Stimulated activated CD4-positive, alpha-beta T cell treated with anti-CD3 and anti-CD28 coated beads, Interleukin-4, amount 100 ng/mL, for 24 hours (primary cell): ENCODE measurements at places on chromosomes 6 and 20.

DNA sequence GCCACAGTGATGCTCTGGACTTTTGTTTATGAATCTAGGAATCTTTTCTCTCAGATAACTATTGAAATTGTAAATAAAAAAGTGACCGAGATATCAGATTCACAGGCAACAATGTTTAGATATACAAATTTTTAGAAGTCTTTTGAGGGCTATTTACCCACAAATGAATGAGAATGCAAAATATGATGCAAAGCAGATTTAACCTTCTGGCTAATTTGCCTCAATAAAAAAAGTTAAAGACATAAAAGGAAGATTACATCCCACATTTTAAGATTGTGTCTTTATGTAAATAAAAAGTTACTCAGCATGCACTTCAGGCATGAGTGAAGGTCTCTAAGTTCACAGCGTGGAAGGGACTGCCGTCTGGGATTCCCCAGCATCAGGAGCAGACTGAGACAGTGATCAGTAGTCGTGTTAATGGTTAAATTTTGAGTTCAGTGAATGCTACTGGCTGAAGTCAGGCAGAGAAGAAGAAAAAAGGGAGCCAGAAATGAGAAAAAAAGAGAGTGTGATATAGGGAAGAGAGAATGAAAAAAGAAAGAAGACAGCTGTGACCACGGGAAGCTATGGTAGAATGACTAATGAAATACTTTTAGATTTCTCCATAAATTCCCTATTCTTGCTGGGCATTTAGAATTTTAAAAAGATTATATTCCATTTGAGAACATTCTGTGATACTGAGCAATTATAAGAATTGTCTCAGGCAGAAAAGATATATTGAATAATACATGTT, 93.6 kb downstream of the MYB start:
- DNase-seq: no peak

DNA sequence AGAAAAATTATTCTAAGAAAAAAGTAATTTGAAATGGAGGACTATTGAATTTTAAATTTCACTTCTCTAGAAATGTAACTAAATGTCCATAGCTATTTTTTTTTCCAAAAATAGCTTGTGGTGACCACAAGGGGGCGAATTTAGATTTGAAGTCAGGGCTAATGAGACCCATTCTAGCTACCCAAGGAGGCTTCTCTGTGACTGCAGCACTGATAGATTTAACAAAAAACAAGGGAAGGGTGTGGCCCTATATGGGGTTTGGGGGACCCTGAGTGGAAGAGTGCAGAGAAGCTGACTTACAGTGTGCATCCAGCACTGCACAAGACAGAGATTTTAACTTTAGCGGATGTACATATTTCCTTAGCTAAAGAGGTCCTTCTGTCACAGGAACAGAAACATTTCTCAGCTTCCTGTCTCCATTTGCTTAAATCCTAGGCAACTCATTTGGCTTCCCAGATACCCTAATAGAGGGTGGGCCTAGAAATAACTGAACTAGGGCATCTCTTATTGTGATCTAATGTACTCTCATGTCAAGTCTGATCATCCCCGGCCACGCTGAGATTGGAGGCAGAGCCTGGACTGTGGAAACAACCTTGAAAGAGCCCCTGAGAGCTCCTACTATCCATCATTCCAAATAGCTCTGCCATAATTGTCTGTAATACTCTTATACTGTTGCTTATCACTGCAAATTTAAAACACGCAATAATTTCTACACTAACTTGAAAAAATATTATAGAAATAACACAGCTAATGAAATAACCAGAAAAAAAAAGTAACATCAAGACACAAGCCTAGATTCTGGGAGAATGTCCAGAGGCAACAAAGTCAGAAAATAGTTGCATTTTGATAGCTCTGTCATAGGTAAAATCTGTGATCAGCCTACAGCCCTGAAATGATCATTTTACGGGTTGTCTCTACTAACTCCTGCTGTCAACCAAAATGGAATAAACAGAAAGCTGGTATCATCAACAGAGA, 93.6 kb downstream of the SNAP91 start:
- no peak for DNase-seq

GRCh38 chr20:10636326-10636818, 37.4 kb downstream of the JAG1 start:
- no peak for DNase-seq

DNA sequence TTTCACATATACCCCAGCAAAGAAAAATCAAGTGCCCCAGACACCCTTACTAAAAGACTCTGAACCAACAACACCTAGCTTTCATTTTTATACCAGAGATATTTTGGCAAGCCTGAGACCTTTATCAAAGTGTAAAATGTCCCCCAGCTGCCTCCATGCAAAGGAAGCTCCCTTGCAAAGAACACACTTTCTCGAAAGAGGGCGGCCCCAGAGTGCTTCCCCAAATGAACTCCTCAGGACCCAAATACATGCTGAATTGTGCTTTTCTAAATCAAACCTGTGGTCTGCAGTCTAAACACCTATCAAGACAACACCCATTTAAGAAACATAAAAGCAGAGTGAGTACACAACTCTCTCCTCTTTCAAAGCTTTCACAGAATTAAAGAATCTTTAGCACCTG, 490 bp downstream of the IPCEF1 start:
- no peak for DNase-seq

GRCh38 chr20:63923651-63924050, 28.7 kb downstream of the DNAJC5 start:
- DNase-seq: no peak

DNA sequence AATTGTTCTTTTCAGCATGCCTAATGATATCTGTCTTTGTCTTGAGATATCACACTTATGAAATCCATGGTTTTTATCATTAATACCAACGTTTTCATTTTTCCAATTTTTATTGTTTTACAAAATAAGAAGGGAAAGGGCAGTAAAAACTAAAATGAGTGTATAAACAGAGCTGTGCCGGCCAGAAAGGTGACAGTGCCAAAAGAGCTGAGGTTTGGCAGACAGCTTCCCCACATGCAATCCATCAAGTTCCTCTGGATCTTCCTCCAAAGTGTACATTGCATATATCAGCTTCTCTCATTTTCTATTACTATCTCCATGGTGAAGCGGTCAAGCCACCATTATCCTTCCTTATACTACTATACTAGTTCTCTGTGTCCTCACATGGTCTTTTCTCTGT, 10.1 kb upstream of the TMEM244 start:
- DNase-seq: no peak

DNA sequence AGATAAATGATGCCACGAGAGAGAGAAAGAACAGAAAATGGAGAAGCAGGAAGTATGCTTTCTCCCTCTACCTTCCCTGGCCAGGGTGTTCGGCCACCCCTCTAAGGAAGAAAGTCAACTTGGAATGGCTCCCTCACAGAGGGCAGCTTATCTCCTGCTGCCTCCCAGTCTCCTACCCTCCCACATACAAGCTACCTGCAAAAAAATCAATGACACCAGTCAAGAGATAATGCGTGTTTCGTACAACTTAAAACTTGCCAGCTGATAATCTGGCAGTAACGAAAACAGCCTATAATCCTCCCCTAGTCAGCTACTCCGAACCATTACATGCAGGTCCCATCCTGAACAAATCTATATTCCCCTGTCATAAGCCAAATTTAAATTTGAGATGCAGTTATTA, 61.7 kb downstream of the BTBD9 start:
- DNase-seq: no peak

GRCh38 chr6:13229205-13230085, 98.9 kb downstream of the TBC1D7 start:
- no peak for DNase-seq

DNA sequence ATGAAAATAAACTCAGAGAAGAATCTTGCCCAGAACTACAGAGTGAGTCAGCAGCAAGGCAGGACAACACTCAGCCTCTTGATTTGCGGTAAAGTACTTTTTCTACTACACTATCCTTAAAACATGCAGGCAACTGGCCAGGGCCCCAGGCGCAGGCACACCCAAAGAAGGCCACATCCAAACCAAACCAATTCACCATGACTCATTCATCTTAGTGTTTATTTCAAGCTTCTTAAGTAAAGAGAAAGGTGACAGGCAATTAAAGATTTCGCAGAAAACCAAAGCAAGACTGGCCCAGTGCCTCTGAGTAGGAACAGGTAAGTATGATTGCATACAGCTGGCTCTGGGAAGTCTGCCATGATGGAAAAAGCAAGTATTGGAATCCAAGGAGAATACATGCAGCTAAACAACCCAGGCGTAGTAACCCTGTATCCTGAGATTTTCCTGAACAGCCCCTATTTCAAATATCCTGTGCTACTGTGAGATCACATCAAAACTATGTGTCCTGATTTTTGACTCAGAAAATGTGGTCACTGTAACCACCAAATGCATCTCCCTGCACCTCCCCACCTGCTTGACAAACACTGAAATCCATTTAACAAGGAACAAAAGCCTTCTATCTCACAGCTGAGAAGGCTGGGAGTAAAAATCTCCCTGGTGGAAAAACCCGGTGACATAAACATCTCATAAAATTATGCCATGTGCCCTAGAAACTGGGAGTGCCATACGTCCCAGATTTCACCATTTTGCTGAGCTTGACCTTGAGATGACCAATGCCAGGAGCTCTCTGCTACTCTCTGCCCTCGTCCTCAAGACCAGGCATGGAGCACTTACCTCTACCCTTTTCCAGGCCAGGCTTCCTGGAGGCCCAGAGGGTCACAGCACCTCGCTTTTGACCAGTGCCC, 12.4 kb downstream of the WFDC3 start:
- DNase-seq: no peak

DNA sequence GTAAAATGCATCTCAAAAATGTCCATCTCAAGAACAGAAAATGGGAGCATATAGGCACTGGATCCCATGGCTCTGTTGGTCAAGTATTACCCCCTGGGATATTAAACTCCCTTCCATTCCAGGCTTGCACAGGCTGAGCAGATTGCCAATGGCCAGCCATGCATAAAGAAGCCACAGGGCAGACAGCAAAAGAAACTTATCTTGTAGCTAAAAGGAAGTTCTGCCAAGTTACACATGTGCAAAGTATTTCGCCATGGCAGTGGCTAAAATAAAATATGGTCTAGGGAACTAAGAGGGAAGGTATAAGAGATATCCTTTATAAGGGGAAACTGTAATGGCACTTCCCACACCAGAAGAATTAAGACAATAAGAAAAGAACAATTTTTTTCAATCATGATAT, 415.6 kb upstream of the BTBD3 start:
- no peak for DNase-seq

DNA sequence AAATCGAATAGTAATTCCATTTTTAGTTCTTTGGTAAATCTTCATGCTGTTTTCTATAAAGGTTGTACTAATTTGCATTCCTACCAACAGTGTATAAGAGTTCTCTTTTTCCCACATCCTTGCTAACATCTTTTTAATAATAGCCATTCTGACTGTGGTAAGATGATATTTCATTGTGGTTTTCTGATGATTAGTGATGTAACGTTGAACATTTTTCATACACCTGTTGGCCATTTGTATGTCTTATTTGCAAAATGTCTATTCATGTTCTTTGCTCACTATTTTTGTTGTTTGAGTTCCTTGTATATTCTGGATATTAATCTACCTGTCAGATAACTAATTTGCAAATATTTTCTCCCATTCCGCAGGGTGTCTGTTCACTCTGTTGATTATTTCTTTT, 64.5 kb downstream of the LIN28B start:
- no peak for DNase-seq

GRCh38 chr6:28758046-28758817, 165.6 kb downstream of the TRIM27 start:
- no peak for DNase-seq

DNA sequence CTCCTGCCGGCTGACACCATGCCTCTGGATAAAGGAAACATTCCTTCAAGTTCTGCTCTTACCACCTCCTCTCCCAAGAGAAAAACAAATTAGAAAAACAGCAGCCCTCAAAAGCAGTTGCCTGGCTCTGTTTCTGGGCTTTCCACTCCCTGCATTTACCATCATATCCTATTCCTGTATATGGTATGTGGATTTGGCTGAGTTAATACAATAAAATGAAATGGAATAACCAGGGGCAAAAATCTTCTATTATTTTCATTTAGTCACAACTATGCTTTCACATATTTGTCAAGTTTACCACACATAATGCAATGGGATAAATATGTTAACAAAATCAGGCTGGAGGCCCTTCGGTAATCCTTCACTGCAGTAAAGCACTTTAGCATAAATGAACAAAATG, 34.3 kb downstream of the COL12A1 start:
- no peak for DNase-seq
